Immature natural killer cell (primary cell): ENCODE measurements at places on chromosomes 11 and 22.

DNA sequence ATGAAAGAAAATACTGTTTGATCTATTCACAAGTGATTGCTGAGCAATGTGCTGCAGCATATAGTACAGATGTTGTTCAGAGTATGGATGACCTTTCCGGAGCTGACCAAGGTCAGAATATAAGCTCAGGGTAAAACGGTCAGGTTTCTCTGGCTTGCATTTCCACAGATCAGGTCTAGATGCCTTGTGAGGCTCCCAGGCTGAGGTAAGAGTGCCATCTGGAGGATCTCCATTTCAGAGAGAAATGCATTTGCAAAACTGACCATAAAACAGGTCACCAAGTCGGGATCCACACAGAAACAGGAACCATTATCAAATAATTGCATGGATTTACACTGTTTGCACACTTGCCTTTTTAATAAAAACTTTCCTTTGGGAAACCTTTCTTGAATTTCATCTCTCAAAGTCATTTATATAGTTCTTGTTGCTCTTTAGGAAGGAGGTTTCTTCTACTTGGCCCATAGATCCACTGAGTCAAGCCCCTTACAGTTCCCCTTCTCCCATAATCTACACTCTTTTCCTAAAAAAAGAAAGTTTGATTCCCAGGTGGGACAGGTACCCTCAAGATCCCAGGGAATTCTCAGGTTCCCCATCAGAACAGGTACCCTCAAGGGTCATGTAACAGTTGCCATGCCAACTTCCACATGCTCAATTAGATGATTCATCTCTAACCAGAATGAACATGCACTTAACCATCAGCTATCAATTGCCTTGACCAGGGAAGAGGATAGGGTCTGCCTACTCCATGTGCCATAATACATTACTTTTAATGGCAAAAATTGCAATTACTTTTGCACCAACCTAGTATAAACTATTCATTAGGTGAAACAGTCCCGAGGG lies 25.0 kb upstream of the TMPRSS5 start:
- DNase-seq = no peak

DNA sequence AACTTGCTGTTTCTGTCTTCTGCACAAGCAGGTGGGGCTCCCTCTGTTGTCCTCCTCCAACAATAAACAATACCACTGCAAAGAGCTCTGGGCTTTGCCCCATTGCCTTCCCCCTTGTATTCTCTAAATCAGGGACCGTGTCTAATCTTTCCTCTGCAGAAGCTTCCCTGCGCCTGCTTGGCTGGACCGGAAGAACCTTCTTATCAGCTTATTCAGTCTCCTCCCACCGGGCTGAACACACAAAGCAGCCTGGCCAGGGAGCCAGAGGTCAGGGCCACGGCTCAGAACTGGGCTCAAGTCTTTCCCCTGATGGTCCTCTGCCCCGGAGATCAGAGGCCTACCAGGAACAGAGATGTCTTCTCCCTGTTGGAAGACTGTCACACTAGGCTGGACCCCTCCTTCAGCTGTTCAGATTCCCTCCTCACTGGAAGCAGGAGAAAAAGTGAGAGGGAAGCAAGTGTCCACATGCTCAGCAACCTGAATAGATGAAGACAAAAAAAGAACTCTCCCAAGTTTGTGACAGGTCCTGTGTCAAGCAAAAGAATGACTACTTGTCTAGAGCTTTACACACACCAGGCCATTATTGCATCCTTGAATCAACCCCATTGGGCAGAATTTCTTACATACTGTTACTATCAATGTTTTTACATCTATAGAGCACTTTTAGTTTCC lies 63.7 kb downstream of the RAB30 start:
- DNase-seq = no peak

- DNase-seq = peak; percentile 56
These were observed at the start of gene RCOR2 for GRCh38 chr11:63916837-63917691. Gene RCOR2, minus strand, starts transcription at chr11:63917164. Its CDS starts 708 bp downstream, at chr11:63916456.

GRCh38 chr22:33083212-33083611 lies 25.0 kb upstream of the SYN3 start:
- DNase-seq = no peak

DNA sequence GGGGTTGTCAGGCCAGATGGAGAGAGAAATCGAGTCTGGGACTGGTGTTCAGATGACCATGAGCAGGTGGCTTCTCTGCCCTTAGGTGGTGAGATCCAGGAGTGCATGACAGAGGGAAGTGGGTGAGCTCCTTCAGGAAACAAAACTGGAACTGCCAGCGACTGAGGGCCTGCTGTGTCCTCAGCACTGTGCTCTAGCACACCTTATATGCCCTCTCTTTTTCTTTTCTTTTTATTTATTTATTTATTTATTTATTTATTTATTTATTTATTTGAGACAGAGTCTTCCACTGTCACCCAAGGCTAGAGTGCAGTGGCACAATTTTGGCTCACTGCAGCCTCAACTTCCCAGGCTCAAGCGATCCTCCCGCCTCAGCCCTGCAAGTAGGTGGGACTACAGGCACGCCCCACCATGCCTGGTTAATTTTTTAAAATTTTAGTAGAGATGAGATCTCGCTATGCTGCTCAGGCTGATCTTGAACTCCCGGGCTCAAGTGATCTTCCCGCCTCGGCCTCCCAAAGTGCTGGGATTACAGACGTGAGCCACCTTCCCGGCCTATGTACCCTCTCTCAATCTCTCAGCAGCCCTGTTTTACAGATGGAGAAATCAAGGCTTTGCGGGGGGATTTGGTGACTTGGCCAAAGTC lies 14.8 kb upstream of the RASD2 start:
- no peak for DNase-seq

DNA sequence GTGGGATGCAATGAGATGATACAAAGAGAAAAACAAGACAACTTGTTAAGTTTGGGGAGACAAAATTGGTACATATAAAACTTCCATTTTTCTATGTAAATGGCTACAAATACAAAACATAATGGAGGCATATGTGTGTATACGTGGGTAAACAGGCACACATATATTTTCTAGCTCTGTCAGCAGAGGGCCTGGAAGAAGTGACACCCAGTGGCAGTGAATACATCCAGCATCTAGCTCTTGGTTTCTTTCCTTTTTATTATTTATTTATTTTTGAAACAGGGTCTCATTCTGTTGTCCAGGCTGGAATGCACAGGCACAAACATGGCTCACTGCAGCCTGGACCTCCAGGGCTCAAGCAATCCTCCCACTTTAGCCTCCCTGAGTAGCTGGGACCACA lies 5.0 kb upstream of the RASL10A start:
- no peak for DNase-seq

DNA sequence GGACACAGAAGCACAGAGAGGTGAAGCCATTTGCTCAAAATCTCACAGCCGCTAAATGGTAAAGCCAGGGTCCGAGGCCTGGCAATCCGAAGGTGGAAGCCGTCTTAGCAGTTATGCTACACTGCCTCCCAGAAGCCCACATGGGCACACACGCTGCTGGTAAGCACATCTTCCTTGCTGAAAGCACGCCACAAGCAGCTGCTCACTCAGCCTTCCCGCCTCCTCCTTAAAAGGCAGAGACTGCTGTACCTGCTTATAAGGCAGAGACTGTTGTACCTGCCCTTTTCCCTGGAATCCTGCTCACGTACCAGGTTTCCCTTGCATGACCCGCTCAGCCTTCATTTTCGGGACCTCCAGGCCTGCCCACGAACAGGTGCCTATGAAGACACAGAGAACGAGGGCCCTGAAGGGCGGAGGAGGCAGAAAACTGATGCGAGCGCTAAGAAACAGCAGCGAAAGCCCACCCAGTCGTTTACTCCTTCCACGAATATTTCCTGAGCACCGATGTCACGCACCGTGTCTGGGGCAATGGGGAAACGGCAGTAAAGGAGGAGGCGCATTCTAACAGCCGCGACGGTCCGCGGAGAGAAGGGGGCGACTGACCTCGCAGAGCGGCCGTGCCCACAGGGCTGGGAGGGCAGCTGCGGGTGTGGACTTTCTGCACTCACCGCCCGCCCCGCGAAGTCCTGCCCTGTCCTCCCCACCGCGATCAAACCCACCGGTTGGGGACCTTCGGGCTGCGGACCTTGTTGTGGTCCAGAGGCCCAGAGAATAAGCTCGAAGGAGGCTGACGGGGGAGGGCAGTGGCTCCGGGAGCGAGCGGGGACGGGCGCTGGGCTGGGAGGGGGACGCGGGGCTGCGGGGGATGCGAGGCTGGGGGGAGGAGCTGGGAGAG lies 13.0 kb downstream of the SPATA19 start:
- no peak for DNase-seq

DNA sequence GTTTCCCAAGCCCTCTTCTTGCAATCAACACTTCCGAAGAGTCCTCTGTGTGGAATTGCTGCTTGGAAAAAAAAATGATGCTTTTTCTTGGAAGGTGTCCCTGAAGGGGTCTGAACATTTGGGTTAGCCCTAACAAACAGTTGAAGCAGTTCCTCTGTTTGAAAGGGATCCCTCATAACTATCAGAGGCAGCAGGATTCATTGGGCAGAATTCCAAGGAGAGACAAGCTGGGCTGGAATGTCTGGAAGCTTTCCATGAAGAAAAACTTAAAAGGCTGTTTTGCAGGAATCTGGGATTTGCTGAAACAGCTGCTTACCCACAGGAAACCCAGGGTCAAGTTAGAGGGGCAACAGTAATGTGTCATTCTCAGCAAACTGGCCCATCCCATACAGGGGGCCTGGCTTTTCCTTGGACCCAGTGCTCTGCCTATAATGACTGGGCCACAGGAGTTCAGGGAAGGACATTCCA lies 3.1 kb downstream of the CSNK2A3 start:
- DNase-seq = no peak
